ENCODE measurements at places on chromosomes 2 and 18.

DNA sequence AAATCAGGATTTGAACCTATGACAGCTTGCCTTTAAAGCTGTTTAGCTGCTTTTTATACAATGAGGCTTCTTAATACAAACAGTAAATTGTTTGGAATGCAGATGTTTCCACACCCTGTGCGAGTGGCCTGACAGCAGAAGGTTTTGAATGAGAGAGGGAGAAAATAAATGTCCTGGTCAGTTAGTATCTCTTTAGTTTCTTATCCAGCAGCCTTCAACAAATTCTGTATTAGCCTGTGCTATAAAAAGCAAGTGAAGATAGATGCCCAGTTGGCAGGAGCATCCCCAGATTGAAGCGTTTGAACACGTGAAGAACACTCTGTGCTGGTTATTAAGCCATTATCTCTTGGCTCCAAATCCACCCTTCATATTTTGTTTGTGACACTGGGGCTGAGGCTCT is 70.6 kb downstream of the CERS6 start:
- no peak for DNase-seq

- DNase-seq = no peak
These were observed 225.5 kb upstream of the GALNT5 start for GRCh38 chr2:157032017-157032416.

DNA sequence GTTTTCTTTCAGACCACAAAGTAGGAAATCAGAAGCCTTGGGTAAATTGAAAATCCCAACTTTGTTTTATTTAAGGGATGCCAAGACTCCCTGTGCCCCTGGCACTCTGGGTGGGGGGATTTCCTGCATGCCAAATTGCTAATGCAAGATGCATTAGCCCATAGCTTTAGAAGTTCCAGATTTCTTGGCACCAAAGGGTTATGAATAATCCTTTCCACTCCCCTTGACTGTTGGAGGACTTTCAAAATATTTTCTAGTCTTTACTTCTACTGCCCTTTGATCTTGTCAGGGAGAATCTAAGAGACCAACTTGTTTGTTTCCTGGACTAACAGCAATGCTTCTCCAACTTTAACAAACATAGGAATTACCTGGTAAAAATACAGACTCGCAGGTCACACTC is 81.8 kb upstream of the TGIF1 start:
- DNase-seq = no peak

- peak; percentile 11 for DNase-seq
These were observed 75.6 kb upstream of the UXS1 start for GRCh38 chr2:106269591-106270291.

- no peak for DNase-seq
These were observed 209.1 kb upstream of the REV1 start for GRCh38 chr2:99698896-99699295.

DNA sequence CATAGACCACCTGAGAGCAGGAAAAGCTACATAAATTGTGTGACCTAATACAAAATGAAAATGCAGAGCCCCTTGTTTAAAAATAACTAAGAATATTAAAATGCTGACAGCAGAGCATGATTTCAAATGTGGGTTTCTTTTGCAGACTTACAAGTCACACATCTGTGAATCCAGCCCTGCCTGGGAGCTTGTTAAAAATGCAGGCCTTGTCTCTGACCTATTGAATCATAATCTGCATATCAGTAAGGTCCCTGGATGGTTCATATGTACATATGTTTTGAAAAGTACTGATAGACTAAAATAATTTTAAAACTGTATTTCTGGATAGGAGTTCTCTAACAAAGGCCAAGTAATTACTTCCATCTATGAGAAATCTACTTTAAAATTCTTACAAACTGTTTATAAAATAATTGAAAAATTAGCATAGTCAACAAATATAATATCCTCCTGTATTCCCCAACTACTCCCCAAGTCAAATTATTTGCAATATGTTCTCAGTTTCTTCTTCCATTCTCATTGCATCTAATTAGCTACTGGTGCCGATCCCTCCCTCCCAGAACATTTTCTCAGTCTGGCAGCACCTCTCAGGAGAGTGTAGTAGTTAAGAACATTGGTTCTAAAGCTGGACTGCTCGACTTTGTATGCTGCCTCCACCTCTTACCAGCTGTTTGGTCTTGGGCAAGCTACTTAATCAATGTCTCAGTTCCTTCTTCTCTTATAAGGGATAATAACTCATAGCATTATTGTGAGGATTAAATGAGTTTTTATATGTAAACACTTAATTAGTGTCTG is 1040.4 kb upstream of the CDH2 start:
- no peak for DNase-seq

DNA sequence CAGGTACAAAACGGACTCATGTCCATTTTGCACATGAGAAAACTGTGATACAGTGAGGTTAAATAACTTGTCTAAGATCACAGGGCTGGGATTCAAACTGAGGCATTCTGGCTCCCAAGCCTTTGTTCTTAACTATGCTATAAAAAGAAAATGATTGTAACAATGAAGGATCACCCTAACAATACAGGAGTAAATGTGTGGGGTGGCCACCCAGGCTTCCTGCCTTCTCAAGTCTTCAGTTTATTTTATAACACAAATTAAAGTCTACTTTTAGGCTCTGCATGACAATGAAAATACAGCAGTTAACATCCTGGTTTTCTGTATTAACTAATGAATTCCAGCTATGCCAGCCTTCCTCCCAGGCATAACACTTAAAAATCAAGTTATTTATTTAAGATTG is 7.6 kb downstream of the WDFY1 start:
- no peak for DNase-seq

DNA sequence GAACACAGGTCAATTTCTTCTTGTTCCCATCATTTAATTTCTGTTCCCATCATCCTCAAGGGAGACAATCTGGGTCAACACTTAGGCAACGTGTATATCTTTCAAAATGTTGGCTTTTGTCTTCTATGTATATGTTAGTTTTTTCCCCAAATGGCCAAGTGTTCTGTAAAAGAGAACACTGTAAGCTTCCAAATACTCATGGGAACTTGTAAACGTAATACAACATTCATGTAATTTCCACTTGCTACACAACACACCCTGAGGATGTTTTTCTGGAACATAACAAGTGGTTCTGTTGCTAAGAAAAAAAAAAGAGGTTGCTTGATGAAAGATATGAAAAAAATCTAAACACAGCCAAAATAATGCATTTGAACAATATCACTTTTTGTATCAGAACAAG is 149.1 kb downstream of the ATAD2B start:
- no peak for DNase-seq

- DNase-seq = no peak
These were observed 689.4 kb upstream of the FANCL start for GRCh38 chr2:58930537-58930936.

DNA sequence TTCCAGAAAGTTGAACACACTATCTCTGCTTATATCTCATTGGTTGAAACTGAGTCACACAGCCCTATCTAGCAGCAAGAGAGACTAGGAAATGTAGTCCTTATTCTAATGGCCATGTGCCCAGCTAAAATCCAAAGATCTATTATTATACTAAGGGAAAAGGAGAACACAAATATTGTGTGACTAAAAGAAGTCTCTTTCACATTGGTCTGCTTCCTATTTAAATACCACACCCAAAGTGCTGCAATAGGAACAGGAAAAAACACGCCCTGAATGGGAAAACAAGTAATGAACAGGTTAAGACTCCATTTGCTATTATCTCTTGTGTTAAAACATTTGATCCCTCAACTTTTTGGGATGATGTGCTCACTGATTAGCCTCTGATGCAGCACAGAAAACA is 86.8 kb upstream of the BARD1 start:
- no peak for DNase-seq

DNA sequence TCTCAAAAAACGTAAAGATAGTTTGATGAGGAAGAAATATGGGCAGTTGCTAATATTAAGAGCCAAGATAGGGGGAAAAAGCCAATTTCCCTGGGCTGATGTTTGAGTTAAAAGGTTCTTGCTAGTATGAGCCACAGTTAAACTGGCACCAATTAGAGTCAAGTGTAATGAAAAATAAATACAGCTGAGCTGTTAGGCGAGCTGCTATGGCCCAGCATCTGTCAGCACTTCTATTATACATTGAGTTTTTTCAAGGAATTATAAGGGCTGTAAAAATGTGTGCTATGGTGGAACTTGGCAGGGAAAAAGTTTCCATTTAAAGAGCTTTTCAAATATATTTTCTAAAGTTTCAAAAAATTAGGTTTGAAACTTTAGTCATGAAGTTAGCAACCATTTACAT is 279.6 kb downstream of the CYRIA start:
- DNase-seq = no peak

GRCh38 chr2:236684504-236685256 is 115.1 kb downstream of the ACKR3 start:
- no peak for DNase-seq

GRCh38 chr18:46152436-46152807 is 48.2 kb downstream of the HAUS1 start:
- DNase-seq = no peak

DNA sequence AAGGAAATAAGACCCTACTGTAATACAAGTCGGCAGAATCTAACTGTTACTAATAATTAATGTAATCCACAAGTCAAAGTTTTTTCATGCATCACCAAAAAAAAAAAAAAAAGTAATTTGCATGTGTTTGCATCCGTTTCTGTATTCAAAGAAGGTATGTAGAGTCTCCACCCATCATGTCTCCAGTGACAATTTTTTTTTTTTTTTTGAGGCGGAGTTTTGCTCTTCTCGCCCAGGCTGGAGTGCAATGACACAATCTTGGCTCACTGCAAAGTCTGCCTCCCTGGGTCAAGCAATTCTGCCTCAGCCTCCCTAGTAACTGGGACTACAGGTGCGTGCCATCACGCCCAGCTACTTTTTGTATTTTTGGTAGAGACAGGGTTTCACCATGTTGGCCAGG is 24.2 kb upstream of the NFU1 start:
- DNase-seq = no peak

GRCh38 chr2:56476509-56477071 is 292.8 kb downstream of the CCDC85A start:
- no peak for DNase-seq

GRCh38 chr2:232028631-232029030 is 67.1 kb downstream of the DIS3L2 start:
- DNase-seq = no peak

DNA sequence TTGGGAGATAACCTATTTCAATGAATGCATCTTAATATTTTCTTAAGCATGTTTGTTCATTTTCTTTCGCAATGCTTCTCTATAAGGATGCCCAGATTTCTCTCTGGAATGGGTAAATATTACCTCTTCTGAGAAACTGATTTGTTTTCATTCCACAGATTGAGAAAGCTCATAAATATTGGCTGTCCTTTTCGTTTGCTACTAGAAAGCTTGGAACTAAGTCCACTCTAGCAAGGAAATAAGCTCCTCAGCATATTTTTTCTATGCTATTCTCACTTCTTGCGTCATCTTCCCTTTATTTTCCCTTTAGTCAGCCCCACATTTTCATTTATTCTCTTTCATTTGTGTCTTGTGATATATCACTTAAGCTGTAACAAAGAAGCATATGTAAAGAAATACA is 76.3 kb downstream of the ANTXR1 start:
- DNase-seq = no peak

- peak; percentile 73 for DNase-seq
These were observed 37.3 kb upstream of the BMP10 start for GRCh38 chr2:68908392-68908970.

GRCh38 chr2:63734510-63734909 is 107.2 kb upstream of the UGP2 start:
- DNase-seq = no peak

- no peak for DNase-seq
These were observed 11.3 kb downstream of the CYTIP start for GRCh38 chr2:157432475-157433106.

DNA sequence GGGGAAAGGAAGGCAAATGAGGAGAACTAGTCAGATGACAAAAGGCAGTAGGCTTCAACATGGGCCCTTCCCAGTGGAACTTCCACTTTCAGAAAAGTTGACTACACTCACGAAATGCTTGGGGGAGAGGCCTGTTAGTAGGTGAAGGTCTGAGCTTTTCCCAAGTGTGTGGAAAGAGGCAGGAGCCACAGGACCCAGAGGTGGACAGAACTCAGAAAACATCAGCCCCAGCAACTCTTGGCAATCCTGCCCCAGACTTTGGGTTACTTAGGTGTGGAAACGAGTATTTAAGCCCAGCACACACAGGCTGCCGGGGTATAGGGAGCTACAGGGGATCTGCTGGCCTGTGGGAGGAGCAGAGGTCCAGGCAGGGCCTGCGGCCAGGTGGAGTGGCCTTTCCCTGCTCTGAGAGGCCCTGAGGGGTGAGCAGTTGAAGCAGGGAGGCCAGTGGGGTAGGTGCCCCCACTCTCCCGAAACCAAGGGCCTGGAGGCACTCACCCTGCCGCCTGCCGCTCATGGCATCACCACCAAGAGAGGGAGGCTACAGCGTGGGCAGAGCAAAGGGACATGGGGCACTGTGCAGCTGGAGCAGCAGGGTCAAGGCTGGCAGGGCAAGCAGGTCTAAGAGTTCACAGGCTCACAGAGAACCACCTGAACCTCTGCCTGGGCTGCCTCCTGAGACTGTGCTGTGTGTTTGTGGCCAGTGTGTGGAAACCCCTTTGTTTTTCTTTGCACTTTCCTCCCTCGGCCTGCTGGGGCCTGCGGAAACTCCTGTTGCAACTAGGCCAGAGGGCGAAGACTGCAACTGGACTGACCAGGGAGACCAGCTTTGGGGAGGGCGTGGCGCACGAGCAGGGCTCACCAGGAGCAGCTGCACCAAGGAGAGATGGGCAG is 130.7 kb upstream of the SERTAD2 start:
- DNase-seq = no peak

GRCh38 chr18:61922435-61922834 is 29.6 kb upstream of the RNF152 start:
- DNase-seq = no peak

- no peak for DNase-seq
These were observed 304.5 kb upstream of the FANCL start for GRCh38 chr2:58545300-58546280.

GRCh38 chr18:46061387-46061786 is 10.7 kb downstream of the PSTPIP2 start:
- DNase-seq = no peak

DNA sequence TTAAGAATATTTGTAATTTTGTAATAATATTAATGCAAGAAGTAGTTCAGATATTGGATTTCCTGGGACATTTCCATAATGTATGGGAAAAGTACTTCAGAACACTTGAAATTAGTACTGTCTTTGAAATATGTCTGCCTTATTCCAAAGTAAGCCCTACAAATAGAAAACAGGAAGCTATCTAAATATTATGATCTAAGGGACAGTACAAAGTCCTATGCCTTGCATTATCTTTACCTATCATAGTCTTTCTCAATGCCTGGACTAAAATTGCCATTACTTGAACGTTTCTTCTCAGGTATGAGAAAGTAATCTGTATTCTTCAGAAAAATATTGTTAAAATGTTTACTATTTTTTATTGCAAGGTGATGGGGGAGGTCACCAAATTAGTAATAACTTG is 113.0 kb downstream of the PPP1R1C start:
- no peak for DNase-seq

- no peak for DNase-seq
These were observed 179.4 kb upstream of the ARL4C start for GRCh38 chr2:234676109-234676782.

DNA sequence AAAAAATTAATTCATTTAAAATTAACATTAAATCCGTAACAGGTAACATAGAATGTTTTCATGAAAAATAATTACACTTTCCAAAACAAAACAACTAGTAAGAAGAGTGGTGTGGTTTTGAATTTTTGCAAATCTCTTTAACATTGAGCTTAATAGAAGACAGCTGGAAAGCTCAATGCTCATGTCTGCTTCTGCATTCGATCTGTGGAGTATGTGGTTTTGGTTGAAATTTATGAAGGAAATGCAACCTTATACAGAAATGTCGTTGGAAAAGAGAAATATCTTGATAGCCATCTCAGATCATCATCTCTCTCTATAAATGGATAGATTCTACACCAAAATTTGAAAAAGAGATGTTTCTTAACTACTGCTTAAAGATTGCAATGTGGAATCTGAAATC is 17.3 kb upstream of the FHL2 start:
- no peak for DNase-seq
